Left cardiac atrium (tissue), 4 donors: ENCODE measurements at places on chromosomes 2 and 18. TPM values are rescaled to one million over a fixed set of nuclear protein-coding genes. Genes with fewer than 3 reads are reported as not detected.

DNA sequence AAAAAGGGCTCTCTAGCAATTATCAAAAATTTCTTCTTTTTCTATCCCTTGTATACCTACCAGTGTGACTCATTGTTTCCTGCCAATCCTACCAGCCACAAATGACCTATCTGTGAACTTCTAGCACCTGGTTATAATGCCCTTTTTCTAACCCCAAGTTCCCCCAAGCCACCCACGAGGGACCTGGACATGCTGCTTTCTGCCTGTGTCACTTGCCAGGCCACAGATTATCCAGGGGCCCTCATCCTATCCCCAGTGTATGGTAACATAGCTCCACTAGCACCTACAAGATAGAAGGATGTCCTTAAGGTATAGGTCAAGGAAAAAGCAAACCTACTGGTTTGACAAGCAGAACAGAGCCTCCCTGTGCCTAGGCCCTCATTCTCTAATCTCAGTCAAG, 26.8 kb downstream of the AAK1 start:
- no peak for DNase-seq

DNA sequence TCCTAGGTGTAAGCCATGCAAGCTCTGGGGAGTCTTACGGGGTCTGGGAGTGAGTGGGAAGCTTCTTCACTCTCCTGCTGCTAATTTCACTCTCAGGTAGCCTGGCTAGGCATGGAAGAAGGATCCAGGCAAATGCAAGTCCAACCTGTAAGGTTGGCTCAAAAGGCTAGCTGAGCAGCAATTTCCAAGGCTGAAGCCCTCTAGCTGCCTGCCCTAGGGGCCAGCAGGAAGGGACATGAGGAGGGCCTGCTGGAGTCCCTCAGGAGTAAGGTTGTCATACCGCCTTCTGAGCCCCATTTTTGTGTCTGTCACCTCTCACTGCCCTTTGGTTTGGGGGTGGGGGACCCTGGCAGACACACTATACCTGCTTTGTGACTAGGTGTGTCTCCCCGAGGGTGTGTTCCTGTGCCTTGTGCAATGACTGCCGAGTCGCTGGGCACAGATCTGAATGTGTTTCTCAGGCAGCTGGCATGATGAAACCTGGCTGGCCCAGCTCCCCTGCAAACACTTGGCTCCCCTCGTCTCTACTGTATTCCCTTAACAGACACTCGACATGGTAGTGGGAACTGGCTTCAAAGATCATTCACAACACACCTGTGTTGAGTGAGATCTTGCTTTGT, 123.9 kb upstream of the FAM136A start:
- no peak for DNase-seq

DNA sequence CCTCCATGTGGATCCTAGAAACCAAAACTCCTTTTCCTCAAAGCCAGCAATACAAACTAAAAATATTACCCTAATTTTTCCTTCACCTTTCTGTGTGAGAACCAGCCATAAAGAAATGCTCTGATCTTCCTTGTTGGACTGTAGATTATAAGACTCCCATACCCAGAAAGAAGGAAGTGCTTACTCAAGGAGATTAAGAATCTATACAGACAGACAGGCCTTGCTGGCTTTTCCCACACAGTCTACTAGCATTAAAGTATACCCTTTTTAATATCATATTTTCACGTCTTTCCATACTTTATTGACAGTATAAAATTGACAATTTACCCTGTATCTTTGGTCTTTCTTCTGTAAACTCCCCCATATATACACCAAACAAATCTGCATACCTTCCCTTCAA, 139.0 kb downstream of the GULP1 start:
- no peak for DNase-seq

Gene DSG4
- not detected for total RNA-seq

Gene LIPG
- total RNA-seq: 1.6 TPM
